NCI-H524 (cell line): ENCODE measurements at places on chromosomes 13 and 19.

DNA sequence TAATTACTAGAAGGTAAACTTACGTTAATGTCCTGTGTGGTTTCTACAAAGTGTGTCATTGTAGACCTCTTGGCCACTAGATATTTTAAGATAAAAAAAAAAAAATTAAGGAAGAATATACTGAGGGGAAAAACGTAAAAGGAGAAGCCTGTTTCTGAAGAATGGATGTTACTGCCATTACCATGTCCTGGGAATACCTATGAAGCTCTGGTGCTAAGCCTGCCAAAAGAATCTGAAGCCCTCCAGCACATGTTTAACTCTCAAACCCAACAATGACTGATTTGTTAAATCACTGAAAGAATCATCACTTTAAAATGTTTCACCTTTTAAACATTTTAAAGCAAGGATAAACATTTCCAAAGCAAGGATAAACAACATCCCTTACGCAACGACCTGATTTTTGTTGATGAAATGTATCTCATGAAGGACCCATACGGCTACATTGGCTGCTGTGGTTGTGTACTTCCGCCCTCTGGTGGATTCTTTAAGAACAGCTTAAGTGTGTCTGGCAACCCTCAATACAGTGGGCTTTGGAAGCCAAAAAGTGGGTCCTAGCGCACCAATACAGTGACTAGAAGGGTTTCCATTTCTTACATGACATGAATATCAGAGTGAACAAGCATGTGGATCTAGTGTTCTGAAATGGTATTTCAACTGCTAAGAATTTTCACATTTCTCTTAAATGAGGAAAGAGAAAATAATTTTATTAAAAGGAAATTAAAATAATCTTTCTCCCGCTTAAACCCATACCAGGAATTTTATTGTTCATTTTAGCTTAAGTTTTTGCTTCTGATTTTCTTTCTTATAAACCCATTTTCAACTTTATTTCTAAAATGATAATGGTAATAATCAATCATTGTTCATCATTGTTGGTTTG, 74.5 kb upstream of the RAP2A start:
- peak; percentile 81 for DNase-seq

GRCh38 chr13:91962946-91963345, 564.5 kb downstream of the GPC5 start:
- no peak for DNase-seq

GRCh38 chr13:78867655-78868054, 208.7 kb upstream of the OBI1 start:
- DNase-seq: no peak

DNA sequence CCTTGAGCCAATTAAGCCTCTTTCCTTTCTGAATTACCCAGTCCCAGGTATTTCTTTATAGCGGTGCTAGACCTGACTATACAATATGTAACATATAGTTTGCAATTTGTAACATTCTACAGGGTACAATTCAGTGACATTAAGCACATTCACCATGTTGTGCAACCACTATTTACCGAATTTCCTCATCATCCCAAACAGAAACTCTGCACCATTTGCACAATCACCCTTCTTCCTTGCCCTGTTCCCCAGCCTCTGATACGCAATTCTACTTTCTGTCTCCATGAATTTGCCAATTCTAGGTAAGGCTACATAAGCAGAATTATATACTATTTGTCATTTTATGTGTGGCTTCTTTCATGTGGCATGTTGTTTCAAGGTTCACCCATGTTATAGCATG, 13.7 kb upstream of the SIGLEC10 start:
- no peak for DNase-seq

DNA sequence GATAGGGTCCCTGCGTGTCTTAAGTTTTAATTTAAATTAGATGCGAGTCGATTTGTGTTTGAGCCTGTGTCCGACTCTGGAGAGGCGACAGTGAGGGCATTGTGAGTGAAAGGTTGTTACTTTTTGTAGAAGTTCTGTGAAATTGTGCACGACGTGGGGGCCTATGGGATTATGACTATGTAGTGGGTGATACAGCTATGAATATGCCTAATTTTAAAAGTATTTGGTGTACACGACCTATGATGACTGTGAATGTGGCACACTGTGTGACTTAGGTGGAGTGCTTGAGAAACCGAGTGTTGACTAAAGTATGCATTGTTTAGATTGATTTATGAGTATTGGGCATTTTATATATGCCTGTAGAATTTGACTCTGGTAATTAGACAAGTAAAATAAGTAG, 646 bp downstream of the ZNF567 start:
- no peak for DNase-seq

GRCh38 chr13:33202644-33203169, 82.8 kb downstream of the STARD13 start:
- no peak for DNase-seq

GRCh38 chr13:48578516-48579164, 45.8 kb upstream of the RCBTB2 start:
- DNase-seq: no peak
